ENCODE measurements at places on chromosomes 13 and 19.

GRCh38 chr13:76656056-76656455 lies 230.1 kb downstream of the KCTD12 start:
- DNase-seq = no peak

DNA sequence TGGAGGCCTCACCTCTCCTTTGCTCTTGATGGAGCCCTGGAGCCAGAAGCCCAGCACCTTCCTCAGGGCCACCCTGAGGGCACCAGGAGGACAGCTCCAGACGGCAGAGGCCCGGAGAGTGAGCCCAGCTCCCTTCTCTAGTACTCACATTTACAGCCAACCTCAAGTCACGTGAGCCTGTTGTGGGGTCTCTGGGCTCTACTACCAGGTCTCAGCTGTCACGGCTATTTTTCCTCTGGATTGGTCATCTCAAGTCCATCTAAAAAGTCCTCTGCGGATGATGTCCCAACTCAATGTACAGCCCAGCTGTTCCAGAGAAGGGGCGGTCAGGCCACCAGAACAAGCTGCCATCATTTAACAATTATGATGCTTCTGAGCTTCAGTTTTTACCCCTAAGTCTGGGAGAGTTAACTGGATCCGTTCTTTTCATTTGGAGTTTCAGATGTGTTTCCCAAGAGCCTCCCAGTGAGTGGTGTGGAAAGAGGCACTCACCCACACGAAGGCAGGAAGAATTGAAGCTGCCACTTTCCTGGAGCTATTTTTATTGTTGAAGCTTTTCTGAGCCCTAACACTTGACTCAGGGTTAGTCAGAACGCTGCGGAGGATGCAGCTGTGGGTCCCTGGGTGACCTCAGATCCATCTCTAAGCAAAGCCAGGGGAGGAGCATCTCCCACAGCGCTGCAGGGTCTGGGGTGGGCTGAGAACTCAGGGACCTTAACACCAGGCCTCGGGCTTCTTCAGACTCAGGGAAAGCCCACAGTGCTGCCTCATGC lies 143.5 kb upstream of the UBL3 start:
- no peak for DNase-seq

DNA sequence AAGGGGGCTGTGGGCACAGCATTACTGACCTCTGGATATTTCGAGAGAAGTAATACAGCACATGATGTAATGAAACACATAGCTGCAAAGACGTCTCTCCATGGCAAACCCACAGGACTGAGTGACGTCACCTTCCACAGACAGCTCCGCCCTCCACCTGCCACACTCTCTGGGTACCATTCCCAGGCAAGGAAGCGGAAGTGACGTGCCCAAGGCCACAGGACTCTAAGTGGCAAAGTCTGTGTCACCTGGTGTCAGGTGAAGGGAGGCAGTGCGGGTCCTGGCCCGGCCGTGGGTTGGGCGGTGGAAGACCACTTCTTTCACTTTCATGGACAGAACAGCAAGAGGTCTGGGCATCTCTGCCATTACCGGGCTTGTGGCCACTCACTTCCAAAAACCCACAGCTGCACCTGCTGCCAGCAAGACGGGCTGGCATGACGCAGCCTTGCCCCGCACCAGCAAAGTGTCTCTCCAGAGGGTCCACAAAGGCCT lies 6.8 kb upstream of the ADPRHL1 start:
- no peak for DNase-seq

DNA sequence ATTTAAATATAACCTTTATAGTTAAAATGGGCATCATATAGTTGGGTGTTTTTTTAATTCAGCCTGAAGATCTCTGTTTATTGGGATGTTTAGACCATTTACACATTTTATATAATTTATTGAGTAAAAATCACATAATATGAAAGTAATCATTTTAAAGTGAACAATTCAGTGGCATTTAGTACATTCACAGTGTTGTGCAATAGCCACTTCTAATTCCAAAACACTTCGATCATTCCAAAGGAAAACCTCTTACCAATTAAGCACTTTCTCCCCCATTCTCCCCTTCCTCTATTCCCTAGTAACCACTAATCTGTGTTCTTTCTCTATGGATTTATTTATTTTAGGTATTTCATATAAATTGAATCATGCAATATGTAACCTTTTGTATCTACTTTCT lies 30.2 kb downstream of the ZNF527 start:
- DNase-seq = no peak

GRCh38 chr19:8489561-8490394 lies 12.7 kb downstream of the PRAM1 start:
- DNase-seq = no peak

GRCh38 chr19:15419413-15420025 lies 731 bp upstream of the AKAP8L start:
- no peak for DNase-seq

- no peak for DNase-seq
Observed at GRCh38 chr13:75299246-75299645, 182.7 kb downstream of the TBC1D4 start.

DNA sequence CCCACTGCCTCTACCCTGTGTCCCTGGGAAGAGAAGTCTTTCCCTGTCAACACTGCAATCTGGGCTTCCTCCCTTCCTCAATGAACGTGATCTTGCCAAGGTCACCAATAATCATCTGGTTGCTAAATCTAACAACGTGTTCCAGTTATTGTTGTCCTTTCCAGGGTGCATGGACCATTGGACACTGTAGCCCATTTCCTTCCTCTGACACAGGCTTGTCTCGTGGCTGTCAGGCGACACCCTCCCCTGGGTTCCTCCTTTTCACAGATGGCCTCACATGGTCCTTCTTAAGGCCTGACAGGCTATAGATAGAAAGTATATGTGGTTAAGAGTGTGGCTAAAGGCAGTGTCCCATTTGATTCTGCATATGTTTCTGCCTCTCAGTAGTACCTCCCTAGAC lies 67.7 kb upstream of the STARD13 start:
- DNase-seq = peak; percentile 82

DNA sequence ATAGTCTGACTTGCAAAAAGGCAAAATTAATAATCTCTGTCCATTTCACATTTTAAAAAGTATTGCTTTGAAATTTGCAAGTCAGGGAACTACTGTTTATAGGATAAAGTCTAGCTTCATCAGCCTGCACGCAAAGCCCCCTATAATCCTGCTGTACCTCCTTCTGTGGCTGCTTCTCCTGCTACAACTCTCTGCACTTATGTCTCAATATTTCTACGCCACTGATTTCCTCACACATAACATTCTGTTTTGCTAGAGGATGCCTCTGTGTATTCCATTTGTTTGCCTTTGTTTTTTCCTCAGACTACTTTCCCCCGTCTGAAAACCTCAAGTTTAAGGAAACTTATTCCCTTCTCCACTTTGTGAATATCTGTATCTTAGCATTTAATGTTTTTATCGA lies 389.9 kb downstream of the RFC3 start:
- DNase-seq = no peak

GRCh38 chr19:17926044-17926443 lies 6.8 kb upstream of the CCDC124 start:
- DNase-seq = no peak

DNA sequence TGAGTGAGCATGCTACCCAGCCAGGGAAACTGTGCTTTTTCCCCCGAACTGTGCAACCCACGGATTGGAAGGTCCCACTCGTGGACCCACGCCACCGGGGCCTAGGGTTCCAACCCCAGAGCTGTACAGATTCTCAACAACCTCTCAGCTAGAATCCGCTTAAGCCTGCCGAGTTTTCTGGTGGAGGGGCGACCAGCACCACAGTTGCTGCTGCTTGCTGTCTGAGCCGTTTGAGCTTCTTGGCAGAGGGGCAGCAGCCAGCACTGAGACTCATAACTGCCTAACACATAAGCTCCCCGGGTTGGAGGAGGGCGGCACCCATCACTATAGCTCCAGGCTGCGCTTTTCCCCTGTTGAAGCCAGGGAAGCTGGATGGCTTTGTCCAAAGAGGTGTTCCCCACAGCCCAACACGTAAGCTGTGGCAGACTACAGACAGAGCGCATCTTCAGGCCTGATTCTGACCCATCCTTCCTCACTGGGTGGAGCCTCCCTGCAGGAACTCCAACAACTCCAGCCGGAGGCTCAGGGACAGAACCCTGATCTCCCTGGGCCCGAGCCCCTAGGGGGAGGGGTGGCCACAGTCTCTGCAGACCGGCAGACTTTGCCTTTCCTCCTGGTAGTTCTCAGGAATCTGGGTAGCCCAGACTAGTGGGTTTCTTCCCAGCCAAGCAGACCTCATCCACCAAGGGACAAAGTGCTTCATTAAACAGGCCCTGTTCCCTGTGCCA lies 871.6 kb downstream of the SLITRK6 start:
- no peak for DNase-seq

GRCh38 chr19:19372656-19373416 lies 32.6 kb upstream of the GATAD2A start:
- peak; percentile 80 for DNase-seq

DNA sequence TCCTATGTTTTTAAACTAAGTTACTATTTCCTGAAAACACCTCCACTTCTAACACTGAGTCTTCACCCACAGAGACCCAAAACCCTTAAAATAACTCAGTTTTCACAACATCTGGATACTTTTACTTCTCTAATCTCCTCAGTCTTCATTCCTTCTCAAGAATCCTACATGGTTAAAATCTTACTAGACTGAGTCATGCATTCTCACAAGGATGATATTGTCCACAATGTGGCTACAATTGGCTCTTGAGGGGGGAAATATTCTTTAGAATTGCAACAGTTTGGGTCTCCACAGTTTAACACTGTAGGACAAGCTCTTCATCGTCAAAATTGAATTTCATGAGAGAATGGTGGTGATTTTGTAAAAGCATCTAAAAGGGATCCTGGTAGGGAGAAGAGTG lies 397.1 kb downstream of the SLITRK5 start:
- DNase-seq = no peak

DNA sequence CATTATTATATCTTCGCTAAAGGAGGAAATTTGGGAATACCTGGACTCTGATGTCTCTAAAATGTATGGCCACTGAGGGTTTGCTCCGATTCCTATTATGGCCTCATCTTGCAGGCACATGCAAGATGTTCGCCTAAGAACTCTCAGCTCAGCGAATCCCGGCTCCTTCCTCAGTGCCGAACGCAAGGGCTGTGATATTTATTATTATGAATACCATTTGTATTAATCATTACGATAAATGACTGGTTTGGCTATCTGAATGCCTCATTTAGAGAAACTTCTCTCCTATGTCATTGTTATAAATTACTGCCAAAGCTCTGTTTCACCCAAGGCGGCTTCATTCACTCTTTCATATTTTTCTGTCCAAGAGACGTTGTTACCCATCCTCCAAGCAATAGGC lies 369.7 kb upstream of the TSHZ3 start:
- DNase-seq = no peak

GRCh38 chr13:30039511-30039911 lies 189.1 kb upstream of the UBL3 start:
- no peak for DNase-seq

GRCh38 chr19:1146412-1146699 lies 27.7 kb downstream of the SBNO2 start:
- no peak for DNase-seq

DNA sequence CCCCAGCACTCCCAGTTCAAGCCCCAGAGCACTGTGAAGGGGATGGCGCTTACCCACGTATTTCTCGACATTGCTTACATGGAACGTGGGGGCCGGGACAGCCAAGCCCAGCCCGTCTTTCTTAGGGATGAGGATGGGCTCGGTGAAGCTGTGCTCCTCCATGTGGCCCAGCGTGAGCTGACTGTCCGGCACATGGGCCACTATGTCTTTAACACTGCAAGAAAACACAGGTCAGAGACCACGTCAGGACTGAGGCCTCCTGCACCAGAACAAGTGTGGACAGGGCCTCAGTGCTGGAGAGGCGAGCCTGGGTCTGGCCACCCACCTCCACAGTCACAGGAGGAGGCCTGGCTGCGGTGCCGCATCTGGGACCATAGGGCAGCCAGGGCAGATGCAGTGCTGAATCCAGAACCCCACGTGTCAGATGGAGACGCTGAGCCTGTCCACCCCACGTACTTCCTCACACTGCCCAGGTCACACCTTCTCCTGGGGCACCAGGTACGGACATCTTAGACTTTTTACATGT lies 125.2 kb downstream of the TUBA3C start:
- no peak for DNase-seq

DNA sequence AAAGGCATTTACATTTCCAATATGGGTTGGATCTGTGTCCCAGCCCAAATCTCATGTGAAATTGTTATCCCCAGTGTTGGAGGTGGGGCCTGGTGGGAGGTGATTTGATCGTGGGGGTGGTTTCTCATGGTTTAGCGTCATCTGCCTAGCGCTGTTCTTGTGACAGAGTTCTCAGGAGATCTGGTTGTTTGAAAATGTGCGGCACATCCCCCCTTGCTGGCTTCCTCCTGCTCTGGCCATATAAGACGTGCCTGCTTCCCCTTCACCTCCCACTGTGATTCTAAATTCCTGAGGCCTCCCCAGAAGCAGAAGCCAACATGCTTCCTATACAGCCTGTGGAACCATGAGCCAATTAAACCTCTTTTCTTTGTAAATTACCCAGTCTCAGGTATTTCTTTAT lies 126.2 kb upstream of the FNDC3A start:
- DNase-seq = no peak

- DNase-seq = no peak
Observed at GRCh38 chr13:29402166-29402636, 193.3 kb downstream of the SLC7A1 start.

DNA sequence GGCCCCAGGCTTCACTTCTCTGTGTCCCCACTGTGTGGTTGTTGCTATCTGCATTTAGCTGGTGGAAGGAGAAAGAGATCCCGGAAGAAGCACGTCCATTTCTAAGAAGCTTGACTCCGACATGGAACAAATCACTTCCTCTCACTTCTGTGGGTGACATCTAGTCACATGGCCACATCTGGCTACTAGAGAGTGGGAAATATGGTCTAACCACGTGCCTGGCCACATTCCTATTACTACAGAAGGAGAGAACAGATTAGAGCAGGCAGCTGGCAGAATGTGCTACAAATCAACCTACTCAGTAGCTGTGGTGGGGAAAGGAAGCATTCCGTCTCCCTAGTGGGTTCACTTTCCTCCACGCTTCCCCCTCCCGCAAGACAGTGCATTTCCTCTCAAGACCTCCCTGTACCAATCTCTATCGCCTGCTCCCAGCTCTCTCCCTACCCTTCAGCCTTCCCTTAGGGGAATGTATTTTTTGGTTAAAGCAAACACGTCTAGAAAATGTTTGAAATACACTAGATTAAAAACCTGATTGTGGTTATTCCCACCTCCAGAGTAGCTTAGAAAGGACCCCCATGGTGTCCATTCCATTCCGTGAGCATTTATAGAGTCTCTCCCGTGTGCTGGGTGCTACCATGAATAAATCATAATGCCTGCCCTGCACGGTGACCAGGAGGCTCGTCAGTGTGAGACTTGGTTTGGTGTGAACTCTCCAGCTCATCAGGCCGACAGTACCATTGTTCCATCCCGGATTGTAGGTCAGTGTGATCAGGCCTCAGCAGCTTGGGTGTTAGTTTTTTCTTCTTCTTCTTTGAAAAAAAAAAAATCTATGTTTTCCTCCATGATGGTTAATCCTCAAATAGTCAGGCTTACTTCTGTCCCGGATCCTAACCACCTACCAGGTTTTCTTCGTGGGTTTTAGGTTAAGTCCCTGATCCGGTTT lies 8.0 kb upstream of the AMER2 start:
- DNase-seq = peak; percentile 15

- DNase-seq = no peak
Observed at GRCh38 chr13:49498206-49498605, 2.5 kb downstream of the PHF11 start.

- no peak for DNase-seq
Observed at GRCh38 chr19:52653161-52653560, 15.0 kb upstream of the ZNF83 start.

- no peak for DNase-seq
Observed at GRCh38 chr19:55069865-55070197, 5.8 kb upstream of the EPS8L1 start.

Measured in GF-D8 (cell line).